Stimulated activated CD4-positive, alpha-beta T cell treated with anti-CD3 and anti-CD28 coated beads, TNF-alpha, amount 100 ng/mL, for 1 hour (primary cell): ENCODE measurements at places on chromosomes 6 and 20.

DNA sequence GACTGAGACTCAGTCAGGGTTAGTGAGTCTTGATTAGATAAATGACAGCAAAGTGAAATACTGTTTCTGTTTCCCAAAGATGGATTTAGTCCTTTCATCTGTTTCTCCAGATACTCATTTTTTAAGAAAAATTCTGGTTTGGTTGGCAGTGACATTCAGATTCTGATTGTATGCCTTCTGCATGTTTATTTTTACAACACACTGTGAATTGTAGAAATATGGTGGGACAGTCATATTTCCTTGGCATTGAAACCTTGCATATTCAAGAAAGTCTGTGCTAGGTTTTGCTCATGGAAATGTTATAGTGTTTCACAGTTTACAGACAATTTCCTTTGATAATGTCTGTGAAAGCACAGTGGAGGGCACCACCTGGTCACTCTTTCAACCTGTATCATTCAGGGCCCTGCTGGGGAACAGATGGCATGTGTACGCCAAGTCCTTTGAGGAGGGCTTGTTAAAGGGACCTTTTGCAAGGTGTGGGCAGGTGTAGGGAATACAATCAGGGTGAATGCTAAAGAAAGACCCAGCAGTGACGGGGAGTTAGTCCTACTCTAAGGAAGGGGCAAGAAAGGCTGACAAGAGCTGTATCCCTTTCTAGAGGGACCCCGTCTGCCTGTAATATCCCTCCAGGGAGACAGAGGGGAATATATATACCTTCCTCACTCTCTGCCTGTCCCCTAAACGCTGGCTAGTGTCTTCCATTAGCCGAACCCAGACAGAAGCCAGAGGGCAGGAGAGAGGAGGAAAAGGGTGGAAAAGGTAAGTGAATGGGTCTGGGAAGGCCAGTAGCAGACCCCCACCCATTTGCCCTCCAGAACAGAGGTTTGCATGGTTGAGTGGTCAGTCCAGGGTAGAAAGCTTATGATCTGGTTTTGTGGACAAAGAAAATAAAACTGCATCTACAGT is 10.2 kb downstream of the PLCB4 start:
- no peak for DNase-seq

DNA sequence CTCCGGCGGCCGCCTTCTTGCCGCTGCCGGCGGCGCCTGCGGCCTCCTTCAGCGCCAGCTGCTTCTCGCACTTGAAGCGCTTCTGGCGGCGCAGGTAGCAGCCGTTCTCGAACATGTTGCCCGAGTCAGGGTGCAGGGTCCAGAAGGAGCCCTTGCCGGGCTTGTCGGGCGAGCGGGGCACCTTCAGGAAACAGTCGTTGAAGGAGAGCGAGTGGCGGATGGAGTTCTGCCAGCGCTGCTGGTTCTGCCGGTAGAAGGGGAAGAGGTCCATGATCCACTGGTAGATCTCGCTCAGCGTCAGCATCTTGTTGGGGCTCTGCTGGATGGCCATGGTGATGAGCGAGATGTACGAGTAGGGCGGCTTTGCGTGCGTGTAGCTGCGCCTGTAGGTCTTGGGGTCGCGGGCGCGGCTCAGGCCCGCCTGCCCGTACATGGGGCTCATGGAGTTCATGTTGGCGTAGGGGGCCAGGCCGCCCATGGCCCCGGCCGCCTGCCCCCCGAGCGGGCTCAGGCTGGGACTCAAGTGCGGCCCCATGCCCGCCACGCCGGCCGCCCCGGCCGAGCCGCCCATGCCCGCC is 1.9 kb downstream of the FOXA2 start:
- DNase-seq: no peak

DNA sequence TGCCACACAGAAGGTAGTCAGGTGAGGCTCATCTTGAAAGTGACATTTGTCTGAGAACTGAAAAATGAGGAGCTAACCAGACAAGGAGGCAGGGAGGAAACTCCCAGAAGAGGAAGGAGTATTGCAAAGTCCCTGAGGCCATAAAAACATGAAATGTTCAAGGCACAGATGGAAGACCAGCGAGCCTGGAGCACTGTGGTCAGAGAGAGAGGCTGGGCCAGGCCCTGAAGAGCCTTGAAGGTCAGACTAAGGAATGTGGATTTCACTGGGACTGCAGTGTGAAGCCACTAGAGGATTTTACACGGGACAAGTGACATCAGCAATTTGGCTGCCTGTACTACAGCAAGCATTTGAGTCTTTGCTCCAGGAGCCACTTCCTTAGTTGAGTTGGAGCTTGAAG is 21.1 kb upstream of the TMEM181 start:
- DNase-seq: no peak

GRCh38 chr6:68633972-68634725 is 933 bp upstream of the ADGRB3 start:
- no peak for DNase-seq

DNA sequence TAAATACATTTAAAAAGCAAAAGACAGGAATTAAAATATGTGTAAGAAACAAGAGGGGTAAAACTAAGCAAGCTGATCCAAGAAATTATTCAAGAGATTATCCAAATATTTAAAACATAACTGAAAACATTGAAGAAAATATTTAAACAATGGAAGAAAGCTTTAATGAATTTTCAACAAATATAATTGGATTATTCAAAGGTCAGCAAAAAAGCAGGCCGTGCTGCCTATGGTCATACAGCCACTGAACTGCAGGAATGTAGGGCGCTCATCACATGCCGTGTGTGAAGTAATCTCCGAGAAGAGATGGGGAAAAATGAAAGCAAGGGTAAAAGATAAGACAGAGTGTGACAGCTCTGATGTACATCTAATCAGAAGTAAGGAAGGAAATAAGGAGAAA is 1195.4 kb upstream of the EYS start:
- DNase-seq: no peak

DNA sequence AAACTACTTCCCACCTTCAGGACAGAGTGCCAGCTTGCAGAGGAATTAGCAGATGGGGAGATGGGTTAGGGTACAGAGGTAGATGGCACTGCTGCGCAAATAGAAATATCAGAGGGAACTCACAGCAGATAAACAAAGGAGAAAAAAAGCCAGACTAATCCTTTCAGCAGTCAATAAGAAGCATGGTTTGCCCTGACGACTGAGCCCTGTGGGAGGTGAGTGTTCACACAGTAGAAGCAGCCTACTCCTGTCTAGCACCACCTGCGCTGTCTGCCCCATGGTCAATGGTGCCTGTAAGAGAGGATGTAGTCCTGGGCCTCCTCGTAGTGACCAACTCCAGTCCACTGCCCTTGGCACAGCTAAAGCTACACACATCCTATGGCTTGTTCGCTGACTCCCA is 174.1 kb downstream of the IBTK start:
- no peak for DNase-seq

- no peak for DNase-seq
Measured at GRCh38 chr6:18395177-18395855, 8.2 kb downstream of the RNF144B start.

GRCh38 chr20:34074101-34074760 is 37.8 kb downstream of the EIF2S2 start:
- DNase-seq: no peak

DNA sequence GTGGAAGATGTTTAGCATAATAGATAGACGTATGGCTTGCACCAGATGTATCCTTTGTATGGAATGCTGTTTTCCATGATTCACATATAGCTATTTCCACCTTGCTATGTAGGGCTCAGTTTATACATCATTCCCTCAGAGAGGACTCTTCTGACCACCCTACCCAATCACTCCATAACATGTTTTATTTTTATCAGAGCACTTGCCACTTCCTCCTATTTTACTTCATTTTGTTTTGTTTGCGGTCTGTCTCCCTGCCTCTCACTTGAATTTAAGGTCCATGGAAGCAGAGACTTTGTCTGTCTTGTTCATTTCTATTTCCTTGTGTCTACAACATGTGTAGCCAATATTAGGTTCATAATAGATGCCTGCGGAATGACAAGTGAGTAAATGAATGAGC is 266.9 kb upstream of the CITED2 start:
- DNase-seq: no peak

GRCh38 chr6:152170313-152170701 is 362.8 kb downstream of the ESR1 start:
- DNase-seq: no peak

DNA sequence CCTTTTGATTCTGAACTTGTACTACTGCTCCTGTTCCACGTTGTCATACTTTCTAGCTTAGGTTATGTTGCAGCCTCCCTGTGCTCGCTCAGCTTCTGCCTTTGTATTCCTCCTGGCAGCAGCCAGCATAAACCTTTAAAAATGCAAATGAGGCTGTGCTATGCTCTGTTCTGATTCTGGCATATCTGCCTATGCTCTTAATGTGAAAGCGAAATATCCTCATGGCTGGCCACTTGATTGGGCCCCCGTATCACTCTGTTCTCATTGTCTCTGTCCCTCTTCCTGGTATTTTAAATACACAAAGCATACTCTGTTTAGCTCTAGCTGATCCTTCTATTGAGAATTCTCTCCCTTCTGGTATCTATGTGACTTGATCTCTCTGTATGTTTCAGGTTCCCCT is 139.0 kb downstream of the JARID2 start:
- DNase-seq: no peak

GRCh38 chr6:7578931-7579330 is 11.1 kb upstream of the SNRNP48 start:
- no peak for DNase-seq

DNA sequence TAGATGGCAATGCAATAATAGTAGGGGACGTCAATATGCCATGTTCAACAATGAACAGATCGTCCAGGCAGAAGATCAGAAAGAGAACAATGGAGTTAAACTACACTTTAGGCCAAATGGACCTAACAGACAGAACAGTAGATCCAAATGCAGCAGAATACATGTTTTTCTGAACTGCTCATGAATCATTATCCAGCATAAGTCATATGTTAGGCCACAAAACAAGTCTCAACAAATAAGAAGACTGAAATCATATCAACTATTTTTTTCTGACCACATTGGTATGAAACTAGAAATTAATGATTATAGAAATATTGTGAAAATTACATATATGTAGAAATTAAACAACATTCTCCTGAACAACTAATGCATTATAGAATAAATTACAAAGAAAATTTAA is 10.2 kb upstream of the DEFB125 start:
- no peak for DNase-seq

DNA sequence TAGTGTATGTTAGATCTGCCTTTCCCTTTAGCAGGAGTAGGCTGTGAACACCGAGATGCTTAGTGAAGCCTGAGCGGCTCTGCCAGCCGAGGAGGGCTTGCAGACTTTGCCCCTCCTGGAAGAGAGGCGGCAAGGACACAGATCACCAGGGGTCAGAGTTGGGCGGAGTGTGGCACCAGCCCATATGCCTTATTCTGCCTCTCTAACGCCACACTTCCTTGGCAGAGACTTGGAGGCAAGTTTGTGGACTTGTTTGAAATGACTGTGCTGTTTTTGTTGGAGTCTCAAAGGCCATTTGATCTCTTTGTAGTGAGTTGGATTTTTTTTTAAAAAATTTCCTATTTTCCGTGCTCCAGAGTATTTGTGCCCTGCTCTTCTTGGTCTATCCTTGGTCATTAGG is 44.5 kb upstream of the CLDN20 start:
- no peak for DNase-seq

DNA sequence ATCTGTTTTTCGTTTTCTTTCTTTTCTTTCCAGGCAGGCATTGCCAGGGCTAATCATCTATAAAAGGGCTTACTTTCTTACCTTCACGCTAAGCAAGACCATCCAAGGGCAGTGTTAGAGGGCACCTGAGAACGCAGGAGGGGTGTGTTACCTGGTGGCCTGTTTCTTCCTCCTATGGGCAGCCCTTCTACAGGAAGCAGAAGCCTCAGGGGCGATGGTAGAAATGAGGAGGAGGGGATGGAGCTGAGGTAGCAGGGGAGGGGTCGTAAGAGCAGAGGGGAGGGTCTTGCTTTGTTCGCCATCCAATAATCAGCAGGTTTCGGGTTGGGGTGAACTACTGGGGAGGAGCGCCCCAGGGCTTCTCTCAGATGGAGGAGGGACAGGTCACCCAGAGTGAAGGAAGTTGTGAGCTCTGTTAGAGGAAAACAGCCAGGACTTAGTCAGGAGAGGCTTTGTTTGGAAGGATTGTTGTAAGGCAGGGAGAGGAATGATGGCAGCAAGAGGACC is 1.5 kb upstream of the CCR6 start:
- DNase-seq: no peak

DNA sequence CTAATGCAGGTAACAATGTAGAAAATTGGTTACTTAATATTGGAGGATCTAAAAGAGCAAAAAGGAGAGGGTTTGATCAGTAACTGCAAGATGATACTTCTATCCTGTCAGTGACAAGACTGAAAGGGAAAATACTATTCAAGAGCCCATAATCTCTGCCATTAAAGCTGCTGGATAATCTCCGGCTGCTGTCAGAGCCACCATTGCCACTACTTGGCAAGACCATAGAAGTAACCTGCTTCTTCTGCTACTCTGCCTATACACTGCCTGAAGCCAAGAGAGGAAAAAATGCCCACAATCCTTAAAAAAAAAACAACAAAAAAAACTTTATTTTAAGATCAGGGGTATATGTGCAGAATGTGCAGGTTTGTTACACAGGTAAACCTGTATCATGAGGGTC is 386.5 kb upstream of the ID4 start:
- DNase-seq: no peak

GRCh38 chr6:170460641-170461040 is 92.5 kb downstream of the PSMB1 start:
- DNase-seq: no peak

DNA sequence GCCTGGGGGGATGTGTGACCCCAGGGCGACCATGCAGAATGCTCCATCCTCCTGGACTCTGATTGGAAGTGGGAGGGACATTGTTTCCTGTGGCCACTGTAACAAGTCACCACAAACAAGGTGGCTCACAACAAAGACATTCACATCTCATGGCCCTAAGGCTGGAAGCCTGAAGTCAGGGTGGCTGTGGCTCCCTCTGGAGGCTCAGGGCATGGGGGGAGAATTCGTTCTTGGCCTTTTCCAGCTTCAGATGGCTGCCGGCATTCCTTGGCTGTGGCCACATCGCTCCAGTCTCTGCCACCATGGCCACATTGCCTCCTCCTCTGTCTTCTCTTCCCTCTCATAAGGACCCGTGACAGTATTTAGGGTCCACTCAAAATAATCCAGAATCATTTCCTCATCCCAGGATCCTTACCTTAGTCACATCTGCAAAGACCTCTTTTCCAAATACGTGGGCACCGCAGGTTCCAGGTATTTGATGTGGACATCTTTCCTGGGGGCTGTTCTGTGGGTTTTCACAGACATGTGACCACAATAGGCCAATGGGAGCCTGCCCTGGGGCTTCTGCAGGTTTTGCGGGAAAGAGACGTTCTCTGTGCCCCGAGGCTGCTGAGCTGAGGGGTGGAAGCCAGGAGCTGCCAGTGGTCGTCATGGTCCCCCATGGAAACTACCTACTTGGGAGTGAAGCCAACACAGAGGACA is 249.3 kb downstream of the PREX1 start:
- DNase-seq: no peak

DNA sequence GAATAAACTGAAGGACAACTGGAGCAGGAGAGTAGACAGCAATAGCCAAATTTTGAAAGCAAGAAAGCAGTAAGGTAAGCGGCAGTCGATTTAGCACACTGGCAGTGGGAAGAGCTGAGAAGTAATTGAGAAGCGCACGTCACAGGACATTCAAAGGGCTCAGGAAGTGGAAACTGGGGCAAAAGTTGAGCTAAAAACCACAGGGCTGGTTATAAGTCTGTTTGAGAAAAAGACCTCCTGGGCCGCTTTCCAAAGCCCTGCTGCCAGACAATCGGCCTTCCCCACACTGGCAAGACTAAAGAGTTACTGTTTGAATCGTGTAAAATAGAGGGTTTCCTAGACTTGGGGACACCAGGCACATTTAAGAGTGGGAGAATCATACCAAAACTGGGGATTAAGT is 161.4 kb downstream of the DNAH8 start:
- peak; percentile 12 for DNase-seq

- DNase-seq: no peak
Measured at GRCh38 chr6:23601811-23602345, 524.1 kb upstream of the NRSN1 start.

GRCh38 chr6:49528571-49528970 is 21.9 kb upstream of the C6orf141 start:
- DNase-seq: no peak
